ENCODE measurements at places on chromosomes 2 and 18. TPM values are rescaled to one million over a fixed set of nuclear protein-coding genes. Genes with fewer than 3 reads are reported as not detected.

DNA sequence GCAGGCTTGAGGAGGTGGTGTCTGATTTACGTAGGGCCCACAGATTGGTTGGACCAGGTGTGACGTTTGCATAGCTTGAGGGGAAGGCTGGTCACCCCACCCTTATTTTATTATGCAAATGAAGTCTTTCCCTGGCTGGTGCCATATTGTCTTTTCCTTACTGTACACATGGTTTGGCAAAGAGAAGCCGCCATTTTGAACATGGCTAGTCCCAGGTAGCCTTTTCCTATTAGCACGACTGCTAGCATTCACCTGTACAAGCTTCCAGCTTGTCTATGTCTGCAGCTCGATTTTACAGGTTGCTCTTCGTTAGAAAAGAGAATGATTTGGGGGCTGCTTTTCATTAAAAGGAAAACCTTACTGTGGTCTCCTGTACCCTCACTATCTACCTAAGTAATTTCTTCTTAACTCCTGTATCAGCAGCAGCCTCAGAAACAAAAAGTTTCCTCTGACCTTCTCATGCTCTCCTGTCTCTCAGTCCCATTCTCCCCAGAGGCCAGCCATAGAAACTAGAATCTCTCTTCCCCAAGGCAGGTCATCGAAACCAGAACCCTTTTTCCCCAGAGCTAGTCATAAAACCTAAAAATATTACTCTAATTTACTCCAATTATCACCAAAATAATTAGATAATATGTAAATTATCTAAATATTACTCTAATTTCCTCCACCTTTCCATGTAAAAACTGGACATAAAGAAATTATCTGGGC, 151.8 kb downstream of the B3GNT2 start:
- H3K27ac ChIP-seq = no peak overlapping the region
- no peaks in the 10 kb centered on the region for H3K27me3 ChIP-seq
- no peak for DNase-seq
- no peak overlapping the region for H3K4me3 ChIP-seq

- H3K4me1 ChIP-seq = peaks cover 14% of the 10 kb centered on the region
- no peaks in the 10 kb centered on the region for H3K36me3 ChIP-seq
- H3K27ac ChIP-seq = no peak overlapping the region
- DNase-seq = no peak
- H3K4me3 ChIP-seq = no peak overlapping the region
Measured at GRCh38 chr2:70420143-70420542, 118.3 kb upstream of the FAM136A start.

GRCh38 chr2:197862246-197862955, 58.0 kb downstream of the PLCL1 start:
- H3K27me3 ChIP-seq = no peaks in the 10 kb centered on the region
- H3K4me1 ChIP-seq = no peaks in the 10 kb centered on the region
- DNase-seq = no peak
- no peaks in the 10 kb centered on the region for H3K36me3 ChIP-seq
- H3K27ac ChIP-seq = no peak overlapping the region
- H3K4me3 ChIP-seq = no peak overlapping the region

- no peak for DNase-seq
- no peaks in the 10 kb centered on the region for H3K27me3 ChIP-seq
- no peaks in the 10 kb centered on the region for H3K36me3 ChIP-seq
- H3K27ac ChIP-seq = no peak overlapping the region
- no peak overlapping the region for H3K4me3 ChIP-seq
Measured at GRCh38 chr2:33859811-33860461, 260.8 kb upstream of the FAM98A start.

The MYO1B gene
- total RNA-seq = 64.5 TPM

The LAMA3 gene
- total RNA-seq = 233 TPM

The EIF2AK2 gene
- 121 TPM for total RNA-seq

The MSH2 gene
- 55.3 TPM for total RNA-seq

The SERPINB3 gene
- total RNA-seq = 0.68 TPM

GRCh38 chr2:54771166-54771885, 47.9 kb downstream of the EML6 start:
- no peaks in the 10 kb centered on the region for H3K27me3 ChIP-seq
- no peak overlapping the region for H3K4me3 ChIP-seq
- no peak for DNase-seq
- H3K36me3 ChIP-seq = no peaks in the 10 kb centered on the region
- H3K27ac ChIP-seq = no peak overlapping the region

The SFXN5 gene
- 16.4 TPM for total RNA-seq

DNA sequence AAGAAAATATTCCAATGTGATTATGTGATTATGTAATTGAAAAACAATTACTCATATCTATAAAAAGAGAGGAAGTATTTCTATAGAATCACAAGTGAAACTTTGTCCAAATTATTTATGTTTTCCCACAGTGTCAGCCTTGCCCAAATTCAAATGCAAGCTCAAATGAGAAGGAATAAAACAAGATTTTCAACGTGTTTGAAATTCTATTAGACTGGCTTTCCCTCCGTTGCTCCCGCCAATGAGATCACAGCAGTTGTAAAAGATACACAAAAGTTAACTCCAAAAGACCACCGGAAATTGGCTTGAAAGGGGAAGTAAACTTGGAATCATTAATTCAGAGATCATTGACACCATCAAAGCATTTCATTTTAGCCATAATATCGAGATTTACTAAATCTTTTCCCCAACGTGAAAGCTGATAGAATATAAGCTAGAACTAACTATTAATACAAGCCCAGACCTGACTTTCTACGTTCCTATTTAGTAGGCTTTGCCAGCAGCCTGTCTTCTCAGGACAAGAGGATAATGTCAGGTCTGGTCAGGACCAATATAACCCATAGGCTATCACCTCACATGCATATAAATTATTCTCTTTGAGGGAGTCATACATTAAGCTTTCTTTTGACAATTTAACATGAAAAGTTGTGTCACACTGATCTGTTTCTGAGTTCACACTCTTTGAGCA, 222.6 kb upstream of the CHAC2 start:
- H3K4me3 ChIP-seq = no peak overlapping the region
- H3K4me1 ChIP-seq = no peaks in the 10 kb centered on the region

- no peak overlapping the region for H3K27ac ChIP-seq
- no peaks in the 10 kb centered on the region for H3K4me1 ChIP-seq
- no peak overlapping the region for H3K4me3 ChIP-seq
- no peak for DNase-seq
Measured at GRCh38 chr2:171469176-171469575, 35.1 kb downstream of the DCAF17 start.

The GCKR gene
- 26.8 TPM for total RNA-seq

- peak overlapping the region; percentile 90 for H3K27ac ChIP-seq
- H3K27me3 ChIP-seq = no peaks in the 10 kb centered on the region
- H3K36me3 ChIP-seq = peaks cover 62% of the 10 kb centered on the region
- H3K4me3 ChIP-seq = peak overlapping the region; percentile 92
- peaks cover 56% of the 10 kb centered on the region for H3K4me1 ChIP-seq
Measured at GRCh38 chr18:8705961-8706790, 820 bp downstream of the MTCL1 start.

Data from Calu3 (cell line).